ENCODE measurements at places on chromosomes 1 and 21.

DNA sequence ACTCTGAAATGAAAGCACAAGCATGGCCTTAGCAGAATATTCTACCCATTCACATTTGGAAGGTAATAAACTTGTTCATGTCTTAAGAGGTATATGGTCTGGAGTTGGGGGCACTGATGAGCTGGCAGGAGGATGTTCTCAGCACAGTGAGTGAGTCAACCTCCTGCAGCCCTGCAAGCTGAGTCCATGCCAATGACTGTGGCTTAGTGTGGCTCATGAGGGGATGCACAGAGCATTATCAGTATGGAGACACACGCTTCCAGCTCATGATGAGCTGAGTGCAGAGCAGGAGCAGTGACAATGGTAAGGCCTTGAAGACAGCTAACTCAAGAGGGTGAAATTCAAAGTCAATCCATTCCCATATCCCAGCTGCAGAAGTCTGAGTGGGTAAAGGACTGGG lies 102.3 kb downstream of the TNFSF18 start:
- no peak for DNase-seq

DNA sequence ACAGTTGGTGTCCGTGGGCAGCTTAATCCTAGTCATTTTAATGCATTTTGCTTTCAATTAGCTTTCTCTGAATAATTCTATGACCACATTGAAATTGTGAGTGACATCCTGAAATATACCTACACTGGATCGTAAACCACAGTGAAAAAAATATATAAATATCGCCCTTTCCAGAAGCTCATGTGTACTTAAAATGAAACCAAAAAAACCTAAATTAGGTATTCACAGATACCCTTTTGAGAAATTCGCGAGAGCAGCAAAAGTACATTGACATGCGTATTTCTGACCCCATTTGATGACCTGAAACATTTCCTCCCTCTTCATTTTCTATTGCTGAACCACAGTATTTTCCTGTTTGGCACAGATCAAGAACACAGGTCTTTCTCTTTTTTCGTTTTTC lies 253.8 kb downstream of the LTN1 start:
- no peak for DNase-seq

DNA sequence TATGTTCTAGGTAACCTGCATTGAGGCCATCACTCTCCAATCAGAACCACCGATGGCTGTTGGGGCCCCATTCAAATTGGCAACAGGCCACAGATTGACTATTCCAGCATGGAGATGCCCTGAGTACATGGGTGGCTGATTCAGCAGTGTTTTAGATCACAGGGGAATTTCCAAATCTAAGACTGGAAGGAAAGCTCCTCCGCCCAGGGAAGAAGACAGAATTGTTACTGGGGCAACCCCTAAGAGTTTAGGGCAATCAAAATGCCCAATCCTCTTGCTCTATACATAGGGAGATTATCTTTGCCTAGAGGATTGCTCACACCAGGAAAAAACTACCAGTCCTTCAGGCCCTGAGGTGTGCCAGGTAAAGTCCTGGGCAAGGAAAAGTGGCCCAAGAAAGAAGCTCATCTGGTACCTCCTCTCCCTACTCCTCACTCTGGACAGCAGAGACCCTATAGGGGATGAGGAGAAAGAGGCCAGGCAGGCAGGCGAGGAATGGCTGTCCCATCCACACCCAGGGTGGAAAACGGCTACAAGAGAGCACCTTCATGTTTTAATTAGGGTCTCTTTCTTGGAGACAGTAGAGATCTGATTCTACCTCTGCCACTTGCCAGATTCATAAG lies 5.8 kb downstream of the S100A8 start:
- DNase-seq: no peak

GRCh38 chr1:99595041-99595440 lies 50.9 kb upstream of the PALMD start:
- DNase-seq: no peak

GRCh38 chr1:245611251-245611650 lies 456.5 kb downstream of the KIF26B start:
- no peak for DNase-seq

GRCh38 chr1:8070381-8070811 lies 44.3 kb upstream of the ERRFI1 start:
- no peak for DNase-seq

DNA sequence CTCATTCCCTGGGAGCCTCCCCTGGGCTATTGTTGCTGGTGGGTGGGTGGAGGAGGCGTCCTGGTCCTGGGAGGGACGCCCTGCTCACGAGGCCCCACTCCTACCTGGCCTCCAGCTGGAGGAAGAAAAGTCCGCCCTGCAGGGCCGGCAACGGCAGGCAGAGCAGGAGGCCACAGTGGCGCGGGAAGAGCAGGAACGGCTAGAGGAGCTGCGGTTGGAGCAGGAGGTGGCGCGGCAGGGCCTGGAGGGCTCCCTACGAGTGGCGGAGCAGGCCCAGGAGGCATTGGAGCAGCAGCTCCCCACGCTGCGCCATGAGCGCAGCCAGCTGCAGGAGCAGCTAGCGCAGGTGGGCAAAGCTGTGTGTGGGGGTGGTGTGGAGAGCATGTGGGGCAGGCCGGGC lies 24.9 kb downstream of the CROCC start:
- DNase-seq: no peak

- DNase-seq: no peak
Observed at GRCh38 chr1:38071312-38072256, 25.0 kb upstream of the POU3F1 start.

- no peak for DNase-seq
Observed at GRCh38 chr1:182304627-182305026, 87.0 kb downstream of the GLUL start.

DNA sequence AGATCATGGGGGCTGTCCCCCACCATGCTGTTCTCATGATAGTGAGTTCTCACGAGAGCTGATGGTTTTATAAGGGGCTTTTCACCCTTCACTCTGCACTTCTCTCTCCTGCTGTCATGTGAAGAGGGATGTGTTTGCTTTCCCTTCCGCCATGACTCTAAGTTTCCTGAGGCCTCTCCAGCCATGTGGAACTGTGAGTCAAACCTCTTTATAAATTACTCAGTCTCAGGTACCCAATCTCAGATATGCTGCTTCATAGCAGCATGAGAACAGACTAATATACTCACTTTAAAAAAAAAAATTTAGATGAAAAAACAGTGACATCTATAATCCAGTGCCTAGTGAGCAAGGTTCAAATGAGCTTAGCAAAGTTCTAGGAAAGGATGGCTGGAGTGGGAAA lies 135.1 kb upstream of the RAB4A start:
- no peak for DNase-seq

- DNase-seq: no peak
Observed at GRCh38 chr1:111903148-111903870, 86.2 kb downstream of the KCND3 start.

DNA sequence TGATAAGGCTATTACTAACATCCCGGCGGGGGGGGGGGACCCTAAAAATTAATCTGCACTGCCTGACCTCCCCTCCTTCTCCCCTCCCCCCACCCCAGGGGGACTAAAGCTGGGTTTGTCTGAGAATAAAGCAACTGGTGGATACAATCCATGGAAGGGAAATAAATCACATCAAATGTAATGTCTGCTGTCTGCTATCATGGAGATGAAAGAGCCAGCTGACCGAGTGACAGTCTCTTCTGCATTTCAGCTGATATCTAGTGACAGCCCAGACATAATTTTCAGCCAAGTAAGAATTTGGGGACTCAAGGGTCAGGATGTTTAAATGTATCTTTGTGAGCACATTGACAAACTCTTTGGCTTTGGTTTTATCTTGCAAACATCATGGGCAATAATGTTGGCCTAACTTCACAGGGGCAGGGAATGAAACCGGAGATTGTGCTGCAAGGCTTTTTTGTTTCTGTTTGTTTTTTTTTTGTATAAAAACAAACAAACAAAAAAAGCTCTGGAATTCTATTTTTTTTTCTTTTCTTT lies 44.7 kb downstream of the HTR6 start:
- DNase-seq: no peak

DNA sequence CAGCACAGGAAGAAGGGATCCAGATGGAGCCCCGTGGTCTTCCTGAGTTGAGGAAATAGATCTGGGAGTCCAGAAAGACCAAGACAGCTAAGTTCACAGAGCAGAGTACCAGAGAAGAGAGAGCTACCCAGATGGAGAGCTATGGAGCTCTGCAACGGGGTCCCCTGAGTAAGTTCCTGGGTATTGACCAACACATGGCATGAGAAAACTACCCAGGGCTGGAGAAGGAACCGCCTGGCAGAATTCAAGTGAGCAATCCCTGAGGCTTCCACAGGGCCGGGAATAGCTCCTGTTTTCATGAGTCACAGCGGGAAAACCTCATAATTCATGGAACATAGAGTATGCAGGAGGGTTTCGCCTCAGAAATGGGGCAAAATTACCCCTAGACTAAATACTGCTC lies 19.7 kb downstream of the STPG1 start:
- DNase-seq: no peak

- DNase-seq: no peak
Observed at GRCh38 chr1:29962831-29963247, 726.5 kb downstream of the PTPRU start.

- no peak for DNase-seq
Observed at GRCh38 chr21:16302851-16303282, 573.1 kb downstream of the USP25 start.

DNA sequence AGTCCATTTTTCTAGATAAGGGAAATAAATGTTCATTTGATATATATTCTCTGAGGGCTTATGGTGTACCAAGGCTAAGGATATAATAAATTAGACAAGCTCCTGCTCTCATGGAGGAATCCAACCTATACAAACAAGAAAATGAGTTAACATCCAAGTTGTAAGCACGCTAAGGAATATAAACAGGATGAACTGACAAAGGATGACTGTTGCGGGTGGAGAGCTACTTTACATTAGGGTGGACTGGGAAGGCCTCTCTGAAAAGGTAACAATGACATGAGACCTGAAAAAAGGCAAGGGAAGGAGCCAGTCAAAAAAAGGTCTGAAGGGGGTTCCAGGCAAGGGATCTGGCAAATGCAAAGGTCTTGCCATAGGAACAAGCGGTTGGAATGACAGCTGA lies 3.1 kb downstream of the BCAR3 start:
- DNase-seq: no peak

DNA sequence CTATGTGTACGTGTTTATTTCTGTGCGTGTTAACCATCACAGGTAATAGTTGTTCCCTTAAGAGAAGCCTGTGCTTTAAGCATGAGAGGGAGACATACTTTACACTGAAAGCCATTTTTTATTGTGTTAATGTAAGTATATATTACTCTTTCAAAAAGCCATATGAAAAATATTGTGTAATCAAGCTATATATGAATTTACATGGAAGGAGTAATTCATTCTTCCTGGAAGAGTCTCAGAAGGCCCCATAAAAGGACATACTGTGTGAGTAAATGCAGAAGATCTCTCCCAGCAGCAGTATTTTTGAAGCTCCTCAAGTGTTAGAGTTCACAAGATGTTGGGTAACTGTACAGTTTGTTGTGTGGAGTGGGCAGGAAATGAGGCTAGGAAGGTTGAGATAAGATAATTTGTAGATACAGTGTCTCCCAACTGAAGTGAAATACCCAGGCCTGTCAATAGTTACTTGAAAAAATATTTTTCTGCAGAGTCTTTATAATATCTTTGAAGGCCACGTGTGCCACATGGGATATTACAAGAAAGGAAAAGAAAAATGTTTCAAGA lies 138.3 kb downstream of the PTGER3 start:
- DNase-seq: no peak

GRCh38 chr1:226912587-226913176 lies 27.4 kb upstream of the COQ8A start:
- no peak for DNase-seq

DNA sequence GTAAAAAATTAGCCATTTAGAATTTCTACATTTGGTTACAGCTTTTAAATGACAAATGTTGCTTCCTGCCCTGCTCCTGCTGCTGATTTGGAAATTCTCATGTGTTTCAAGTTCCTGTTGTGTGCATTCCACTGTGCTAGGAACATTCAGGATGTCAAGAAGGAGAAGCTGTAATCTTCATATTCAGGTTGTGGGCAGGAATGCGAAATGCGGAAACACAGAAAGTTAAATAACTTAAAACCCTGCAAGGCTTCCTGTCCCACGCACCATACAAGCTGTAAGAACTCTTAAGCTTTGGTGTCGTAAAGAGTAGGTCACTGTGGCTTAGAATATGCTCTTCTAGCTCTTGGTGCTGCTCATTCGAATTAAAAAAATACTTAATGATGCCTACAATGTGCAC lies 52.6 kb downstream of the S100B start:
- DNase-seq: no peak

DNA sequence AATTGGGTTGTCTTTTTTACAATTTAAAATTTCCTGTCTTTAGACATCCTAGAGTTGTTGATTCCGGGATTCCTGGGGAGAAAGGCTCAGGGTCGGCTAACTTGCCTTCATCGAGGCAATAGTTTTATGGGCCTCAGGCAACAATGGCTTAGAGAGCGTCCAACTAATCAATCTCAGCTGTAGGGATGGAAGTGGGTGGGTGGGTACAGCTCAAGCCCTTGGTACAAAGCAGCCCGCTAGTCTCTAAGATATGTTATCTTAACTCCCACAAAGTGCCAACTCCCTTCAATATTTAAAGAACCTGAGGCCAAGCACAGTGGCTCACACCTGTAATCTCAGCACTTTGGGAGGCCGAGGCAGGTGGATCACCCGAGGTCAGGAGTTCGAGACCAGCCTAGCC lies 6.9 kb upstream of the FMN2 start:
- DNase-seq: no peak

GRCh38 chr1:109281680-109282496 lies 1.1 kb downstream of the PSRC1 start:
- DNase-seq: no peak

GRCh38 chr21:27813344-27813743 lies 846.5 kb upstream of the ADAMTS5 start:
- DNase-seq: no peak

DNA sequence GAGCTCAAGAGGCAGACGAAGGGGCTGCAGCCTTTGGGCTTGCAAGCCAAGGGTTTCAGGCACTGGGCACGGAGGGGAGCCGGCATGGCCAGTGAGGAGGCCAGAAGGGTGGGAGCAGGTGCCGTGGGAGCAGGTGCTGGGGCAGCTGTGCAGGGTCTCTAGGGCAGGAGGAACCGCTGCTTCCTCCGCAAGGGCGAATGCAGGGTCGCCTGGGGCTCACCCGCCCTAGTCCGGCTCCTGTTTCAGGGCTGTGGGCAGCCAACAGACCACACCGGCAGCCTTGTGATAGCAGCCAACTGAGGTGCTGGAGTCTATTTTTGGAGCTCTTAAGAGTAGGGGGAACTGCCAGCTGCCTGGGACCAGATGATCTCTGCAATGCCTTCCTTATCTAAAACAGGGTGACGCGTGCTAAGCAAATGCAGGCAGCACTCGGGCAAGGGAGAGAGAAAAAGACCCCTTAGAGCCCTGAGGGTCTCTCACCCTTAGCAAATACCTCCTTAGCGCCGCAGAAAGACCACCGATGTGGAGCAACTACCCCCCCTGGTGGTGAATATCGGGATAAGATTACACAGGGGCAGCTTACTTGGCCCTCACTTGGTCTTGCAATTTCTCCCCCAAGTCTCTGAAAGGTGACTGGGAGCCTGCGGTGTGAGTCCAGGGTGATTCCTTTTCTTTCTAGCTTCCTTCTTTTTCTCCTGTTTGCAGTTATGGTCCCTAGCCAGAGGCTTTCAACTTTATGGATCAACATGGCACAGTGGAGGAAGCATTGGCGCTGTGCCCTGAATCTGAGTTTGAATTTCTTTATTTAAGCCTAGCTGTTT lies 20.7 kb upstream of the MAPKAPK2 start:
- no peak for DNase-seq
